ENCODE measurements at places on chromosomes 5 and 9.

DNA sequence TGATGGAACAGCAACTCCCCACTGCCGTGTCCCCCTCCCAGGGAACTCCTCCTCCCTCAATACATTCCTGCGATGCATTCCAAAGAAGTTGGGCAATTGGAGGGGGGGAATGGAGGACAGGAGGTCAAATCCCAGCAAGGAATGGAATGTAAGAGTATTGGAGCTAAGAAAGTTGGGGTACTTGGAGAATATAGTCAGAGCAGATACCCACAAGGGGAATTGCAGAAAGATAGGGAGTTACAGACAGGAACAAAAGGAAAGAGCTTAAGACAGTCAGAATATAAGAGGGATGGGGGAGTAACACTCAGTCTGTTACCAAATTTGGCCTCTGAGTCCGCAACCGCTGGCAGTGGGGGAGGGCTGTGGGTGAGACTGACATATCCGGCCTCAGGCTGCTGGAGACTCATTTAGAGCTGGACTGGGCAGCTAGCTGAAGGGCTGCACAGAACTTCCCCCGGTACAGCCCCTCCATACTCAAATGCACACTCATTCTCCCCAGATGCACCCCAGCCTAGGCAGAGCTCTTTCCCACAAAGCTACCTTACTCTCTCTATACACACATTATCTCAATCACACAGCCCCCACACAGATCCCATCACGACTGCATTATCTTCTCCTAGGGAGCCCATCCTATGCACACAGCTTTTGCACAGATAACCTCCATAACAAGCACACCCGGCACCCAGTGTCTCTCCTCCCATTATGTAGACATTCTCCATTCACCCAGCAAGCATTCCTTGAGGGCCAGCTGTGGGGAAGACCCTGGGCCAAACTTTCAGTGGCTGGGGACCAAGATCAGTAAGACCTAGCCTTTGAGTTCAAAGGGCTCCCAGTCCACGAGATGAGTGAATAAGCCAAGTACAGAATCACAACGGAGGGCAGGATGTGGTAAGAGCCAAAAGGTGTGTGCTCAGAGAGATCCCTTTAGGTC, 3.7 kb downstream of the TLN1 start:
- DNase-seq, result peak; percentile 92

DNA sequence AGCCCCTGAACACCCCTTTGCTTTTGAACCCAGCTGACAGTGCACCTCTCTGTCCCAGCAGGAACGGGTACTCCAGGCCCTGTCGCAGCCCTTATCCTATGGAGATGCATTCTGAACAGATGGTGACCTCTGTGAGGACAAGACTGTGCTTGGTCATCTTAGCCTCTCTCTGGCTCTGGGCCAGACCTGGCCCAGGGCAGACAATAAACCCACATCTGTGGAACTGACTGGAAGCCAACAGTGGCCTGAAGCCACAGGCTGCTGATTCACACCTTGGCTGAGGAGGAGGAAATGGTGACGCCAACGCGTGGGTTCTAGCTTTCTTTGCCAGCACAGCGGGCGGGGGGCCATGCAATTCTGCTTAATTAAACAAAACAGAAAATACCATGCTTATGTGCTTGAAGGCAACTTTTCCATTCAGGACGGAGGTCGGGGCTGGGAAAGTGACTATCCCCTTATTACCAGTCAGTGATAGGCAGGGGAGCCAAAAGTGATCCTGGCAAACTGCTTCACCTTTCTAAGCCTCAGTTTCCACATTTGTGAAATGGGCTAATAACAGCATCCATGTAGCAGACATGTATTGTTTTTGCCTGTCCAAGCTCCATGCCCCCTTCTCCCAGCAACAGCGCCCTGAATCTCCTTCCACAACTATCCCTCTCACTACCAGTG, 10.8 kb downstream of the SH3PXD2B start:
- DNase-seq, result peak; percentile 82

DNA sequence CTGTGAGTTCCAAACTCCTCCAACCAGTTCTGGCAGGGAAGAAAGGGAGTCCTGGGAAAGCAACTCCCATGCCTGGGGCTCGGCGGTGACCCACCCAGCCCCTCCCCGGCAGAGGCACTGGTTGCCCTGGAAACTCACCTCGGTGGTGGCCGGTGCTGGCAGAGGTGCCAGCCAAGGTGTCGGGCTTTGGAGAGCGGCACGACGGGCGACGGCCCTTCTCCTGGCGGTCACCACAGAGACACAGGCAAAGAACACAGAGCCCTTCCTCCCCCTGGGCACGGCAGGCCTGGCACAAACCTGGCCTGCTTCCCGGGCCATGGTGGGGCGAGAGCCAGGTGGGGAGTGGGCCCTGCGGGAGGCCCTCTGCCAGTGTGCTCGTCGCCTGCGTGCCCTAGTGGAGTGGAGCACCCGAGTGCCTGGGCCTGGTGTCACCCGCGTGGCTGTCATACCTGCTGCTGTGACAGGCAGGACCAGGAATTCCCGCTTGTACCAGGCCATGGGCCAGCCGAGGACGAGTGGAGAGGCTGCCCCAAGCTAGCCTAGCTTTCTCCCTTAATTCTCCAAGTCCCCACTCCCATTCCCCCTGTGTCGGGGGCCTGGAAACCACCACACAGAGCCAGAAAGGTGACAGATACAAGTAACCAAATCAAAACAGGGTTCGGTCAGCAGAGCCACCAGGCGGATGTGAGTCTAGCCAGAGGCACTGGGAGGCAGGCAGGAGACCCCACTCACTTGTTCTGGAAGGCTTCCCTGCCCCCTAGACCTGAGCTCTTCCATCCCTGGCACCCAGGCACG, 8.2 kb upstream of the RALGDS start:
- no peak for DNase-seq

- no peak for DNase-seq
Measured at GRCh38 chr9:20384642-20385041, 237.7 kb downstream of the MLLT3 start.

- DNase-seq, result no peak
Measured at GRCh38 chr9:91376239-91376638, 14.5 kb upstream of the AUH start.
